ENCODE measurements at places on chromosomes 12 and 14.

GRCh38 chr12:128383357-128383937, 116.5 kb downstream of the TMEM132C start:
- DNase-seq = no peak

GRCh38 chr12:2523317-2523716, 271.5 kb upstream of the FKBP4 start:
- DNase-seq = no peak

- DNase-seq = no peak
These were observed 5.6 kb upstream of the NIN start for GRCh38 chr14:50836515-50836914.

DNA sequence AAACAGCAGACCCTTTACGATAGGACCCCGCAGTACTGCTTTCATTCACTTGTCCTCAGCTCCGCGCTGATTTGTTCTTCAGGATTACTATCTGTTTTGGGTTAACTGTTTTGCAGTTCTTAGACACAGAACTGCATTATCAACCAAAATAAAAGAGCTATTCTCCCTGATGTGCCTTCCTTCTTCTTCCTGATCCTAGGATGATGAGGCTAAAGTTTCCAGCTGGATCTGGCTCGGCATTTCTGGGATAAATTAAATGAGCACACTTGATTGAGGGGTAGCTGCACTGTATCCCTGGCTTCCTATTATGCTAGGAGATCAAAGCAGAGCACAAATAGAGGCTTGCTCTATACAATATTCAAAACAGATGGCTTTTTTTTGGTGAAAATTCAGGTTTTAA, 165.7 kb downstream of the FBXL14 start:
- no peak for DNase-seq

DNA sequence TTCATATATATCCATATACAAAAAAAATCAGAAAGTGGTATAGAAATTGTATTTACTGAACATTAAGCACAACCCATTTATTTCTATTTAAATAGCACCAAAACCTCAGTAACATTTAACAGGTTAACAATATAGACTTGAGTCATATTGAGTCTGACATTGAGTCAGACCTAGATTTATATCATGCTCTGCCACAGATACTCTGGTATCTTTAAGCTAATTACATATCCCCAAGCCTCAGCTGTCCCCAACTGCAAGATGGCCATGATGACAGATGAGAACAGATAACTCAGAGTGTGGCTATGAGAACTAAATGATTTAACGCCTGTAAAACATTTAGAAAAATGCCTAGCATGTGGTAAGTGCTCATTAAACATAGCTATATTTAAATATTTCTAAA, 40.3 kb downstream of the IFNG start:
- DNase-seq = peak; percentile 47

All from activated CD4-positive, alpha-beta memory T cell treated with anti-CD3 and anti-CD28 coated beads for 36 hours (primary cell).